ENCODE measurements at places on chromosomes 3 and 15.
A peak's percentile ranks its signal among the peaks of the same experiment; 100 is the strongest.

- no peak for DNase-seq
Observed at GRCh38 chr3:48963591-48963990, 26.4 kb upstream of the P4HTM start.

DNA sequence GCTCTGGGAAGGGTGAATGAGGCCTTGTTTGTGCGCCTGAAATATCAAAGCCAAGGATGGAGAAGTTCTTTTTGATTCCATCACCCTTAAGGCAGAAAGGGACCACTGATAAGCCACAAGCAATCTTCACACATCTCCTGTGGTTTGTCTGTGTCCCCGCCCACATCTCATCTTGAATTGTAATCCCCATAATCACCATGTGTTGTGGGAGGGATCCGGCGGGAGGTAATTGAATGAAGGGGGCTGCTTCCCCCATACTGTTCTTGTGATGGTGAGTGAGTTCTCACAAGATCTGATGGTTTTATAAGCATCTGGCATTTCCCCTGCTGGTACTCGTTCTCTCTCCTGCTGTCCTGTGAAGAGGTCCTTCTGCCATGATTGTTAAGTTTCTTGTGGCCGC is 329.6 kb upstream of the RGMA start:
- no peak for DNase-seq

DNA sequence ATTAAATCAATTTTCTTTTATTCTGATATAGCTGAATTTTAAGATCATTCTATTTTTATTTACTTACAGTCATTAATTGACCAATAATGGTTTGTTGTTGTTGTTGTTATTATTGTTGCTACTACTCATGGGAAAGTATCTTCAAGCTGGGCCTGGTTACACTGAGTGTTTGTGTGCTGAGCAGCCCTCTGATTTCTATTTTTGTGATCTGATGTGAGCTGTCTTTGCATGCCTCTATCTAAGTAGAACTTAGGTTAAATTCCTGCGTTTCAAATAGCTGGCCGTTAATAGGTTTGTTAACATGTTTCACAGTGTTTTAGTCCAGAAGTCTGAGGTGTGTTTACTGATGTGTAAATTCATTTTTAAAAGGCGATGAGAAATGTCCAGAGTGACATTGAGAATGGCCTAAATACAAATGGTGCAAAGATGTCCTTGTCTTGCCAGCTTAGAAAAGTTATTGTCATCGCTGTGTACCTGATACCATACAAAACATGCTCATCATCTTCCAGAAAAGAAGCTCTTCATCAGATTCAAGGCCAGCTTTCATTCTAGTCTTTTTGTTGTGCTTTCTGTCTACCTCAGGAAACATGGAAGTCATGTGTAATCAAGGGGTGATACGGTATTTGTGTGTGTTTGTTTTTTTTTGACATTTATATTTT is 15.8 kb downstream of the ARIH2 start:
- DNase-seq, result no peak

- no peak for DNase-seq
Observed at GRCh38 chr3:113245761-113246161, 34.4 kb downstream of the BOC start.

- no peak for DNase-seq
Observed at GRCh38 chr3:63473641-63474166, 178.8 kb upstream of the SNTN start.

DNA sequence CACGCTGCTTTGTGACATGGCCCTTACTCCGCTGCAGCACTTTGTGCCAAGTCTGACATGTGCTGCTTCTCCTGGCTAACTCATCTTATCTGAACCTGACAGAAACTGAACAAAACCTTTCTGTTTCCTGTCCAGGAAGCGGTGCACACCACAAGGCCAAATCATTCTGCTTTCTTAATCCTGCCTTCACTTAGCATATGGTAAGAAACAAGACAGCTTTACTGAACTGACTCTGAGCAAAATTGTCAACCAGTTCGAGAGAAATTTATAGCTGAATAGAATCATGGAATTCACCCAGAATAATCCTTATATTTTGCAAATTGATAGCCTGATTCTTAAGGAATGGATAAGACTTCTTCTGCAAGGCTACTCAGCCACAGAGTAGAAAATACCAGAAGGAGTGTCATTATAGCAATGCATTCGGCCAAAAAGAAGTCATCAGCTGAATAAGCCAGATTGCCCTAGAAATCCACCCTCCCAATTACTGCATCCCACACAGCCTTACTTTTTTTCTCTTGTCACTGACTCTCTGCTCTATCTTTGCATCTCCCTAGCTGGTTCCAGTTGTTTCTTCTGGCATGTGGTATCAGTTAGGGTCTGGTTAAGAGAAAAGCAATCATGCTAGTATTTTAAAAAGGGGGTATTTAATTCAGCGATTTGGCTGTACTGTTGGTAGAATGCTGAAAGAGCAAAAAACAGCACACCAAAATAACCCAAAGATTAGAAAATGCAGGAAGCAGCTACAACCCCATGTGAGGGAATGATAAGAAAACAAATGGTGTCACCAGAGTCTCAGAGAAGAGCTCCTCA is 41.6 kb upstream of the STRIT1 start:
- DNase-seq, result peak; percentile 12

- DNase-seq, result no peak
Observed at GRCh38 chr15:66570327-66570726, 4.5 kb upstream of the LCTL start.

DNA sequence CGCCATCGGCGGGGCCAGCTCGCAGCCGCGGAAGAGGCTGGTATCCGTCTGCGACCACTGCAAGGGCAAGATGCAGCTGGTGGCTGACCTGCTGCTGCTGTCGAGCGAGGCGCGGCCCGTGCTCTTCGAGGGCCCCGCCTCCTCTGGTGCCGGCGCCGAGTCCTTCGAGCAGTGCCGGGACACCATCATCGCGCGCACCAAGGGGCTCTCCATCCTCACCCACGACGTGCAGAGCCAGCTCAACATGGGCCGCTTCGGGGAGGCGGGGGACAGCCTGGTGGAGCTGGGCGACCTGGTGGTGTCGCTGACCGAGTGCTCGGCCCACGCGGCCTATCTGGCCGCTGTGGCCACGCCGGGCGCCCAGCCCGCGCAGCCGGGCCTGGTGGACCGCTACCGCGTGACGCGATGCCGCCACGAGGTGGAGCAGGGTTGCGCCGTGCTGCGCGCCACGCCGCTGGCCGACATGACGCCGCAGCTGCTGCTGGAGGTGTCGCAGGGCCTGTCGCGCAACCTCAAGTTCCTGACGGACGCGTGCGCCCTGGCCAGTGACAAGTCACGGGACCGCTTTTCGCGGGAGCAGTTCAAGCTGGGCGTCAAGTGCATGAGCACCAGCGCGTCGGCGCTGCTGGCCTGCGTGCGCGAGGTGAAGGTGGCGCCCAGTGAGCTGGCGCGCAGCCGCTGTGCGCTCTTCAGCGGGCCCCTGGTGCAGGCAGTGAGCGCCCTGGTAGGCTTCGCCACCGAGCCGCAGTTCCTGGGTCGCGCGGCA is 1.8 kb downstream of the TLNRD1 start:
- DNase-seq, result no peak

GRCh38 chr15:70829371-70830166 is 24.4 kb downstream of the LARP6 start:
- no peak for DNase-seq

- no peak for DNase-seq
Observed at GRCh38 chr15:67907184-67907723, 67.4 kb upstream of the RNU6-1 start.

GRCh38 chr3:66489581-66489980 is 11.2 kb downstream of the LRIG1 start:
- no peak for DNase-seq

DNA sequence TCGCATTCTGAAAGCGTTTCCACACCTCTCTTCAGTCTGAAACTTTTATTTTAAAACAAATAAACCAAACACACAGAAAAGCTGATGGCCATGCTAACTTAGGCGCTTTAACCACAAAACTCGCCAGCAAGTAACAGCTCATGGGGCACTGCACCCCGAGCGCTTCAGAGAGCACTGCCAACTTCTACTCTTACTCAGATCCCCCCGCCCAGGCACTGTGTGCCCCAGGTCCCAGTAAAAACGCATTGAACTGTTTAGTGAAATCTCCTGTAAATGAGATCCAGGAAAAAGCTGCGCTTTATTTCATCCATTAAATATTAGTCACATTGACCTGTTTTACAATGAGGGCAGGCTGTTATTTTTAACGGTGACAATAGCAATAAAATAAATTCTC is 99.7 kb downstream of the LRIG1 start:
- no peak for DNase-seq

DNA sequence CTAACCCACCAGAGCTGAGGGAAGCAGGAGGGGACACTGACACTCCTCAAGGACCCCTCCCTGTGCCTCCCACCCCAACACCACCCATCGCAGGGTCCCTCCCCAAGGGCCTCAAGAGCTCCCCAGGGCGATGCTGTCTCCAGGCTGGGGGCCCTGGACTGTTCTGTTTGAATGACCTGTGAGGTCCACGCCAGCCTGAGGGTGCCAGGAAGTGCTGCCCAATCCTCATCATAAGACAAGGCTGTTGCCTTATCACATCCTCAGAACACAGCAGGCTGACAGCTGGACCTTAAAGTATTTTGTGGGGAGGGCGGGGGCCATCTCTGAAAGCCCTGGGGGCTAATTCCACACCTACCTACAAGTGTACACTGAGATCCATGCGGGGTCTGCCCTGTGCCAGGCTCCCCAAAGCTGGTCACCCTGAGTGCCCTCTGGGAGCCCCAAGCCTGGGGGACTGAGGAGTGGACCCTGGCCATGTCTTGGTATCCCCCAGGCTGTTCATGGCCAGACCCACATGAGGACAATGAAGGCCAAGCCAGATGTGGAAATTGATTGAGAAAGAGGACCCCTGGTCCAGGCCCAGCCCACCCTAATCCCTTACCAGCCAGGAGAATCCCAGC is 23.8 kb upstream of the GOLGA6C start:
- peak; percentile 6 for DNase-seq

GRCh38 chr15:66007663-66008262 is 138.5 kb downstream of the RAB11A start:
- no peak for DNase-seq

GRCh38 chr3:119187266-119187665 is 13.9 kb downstream of the UPK1B start:
- DNase-seq, result no peak

- no peak for DNase-seq
Observed at GRCh38 chr3:138124706-138125355, 7.4 kb downstream of the A4GNT start.

GRCh38 chr15:88707771-88708654 is 69.2 kb downstream of the ISG20 start:
- no peak for DNase-seq

- DNase-seq, result no peak
Observed at GRCh38 chr15:38864827-38865581, 300.4 kb upstream of the RASGRP1 start.

- peak; percentile 63 for DNase-seq
Observed at GRCh38 chr3:172666873-172667694, 43.8 kb downstream of the NCEH1 start.

DNA sequence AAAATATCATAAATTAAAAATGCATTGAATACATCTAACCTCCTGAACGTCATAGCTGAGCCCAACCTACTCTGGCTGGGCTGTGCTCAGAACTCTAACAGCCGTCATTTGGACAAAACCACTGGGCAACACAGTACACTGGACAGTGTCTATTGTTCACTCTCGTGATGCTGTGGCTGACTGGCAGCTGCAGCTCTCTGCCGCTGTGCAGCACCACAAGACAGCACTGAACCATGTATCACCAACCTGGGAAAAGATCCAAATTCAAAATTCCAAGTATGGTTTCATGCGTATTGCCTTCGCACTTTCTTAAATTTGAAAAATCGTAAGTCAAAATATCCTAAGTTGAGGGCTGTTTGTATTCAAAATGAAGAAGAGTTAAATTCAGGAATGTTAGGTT is 145.1 kb upstream of the CNTN4 start:
- no peak for DNase-seq

GRCh38 chr15:34342737-34343575 is at the start of the genes NOP10 and NUTM1:
TSS of gene NOP10 (minus strand) at chr15:34343136. CDS start at chr15:34343073, 63 bp downstream.
TSS of gene NUTM1 (plus strand) at chr15:34343315. CDS start at chr15:34343697, 382 bp downstream.
- peak; percentile 77 for DNase-seq

All from GM13977 (cell line).